ENCODE measurements at places on chromosomes 1 and 21.

- peak; percentile 2 for DNase-seq
These were observed 44.9 kb downstream of the C1orf198 start for GRCh38 chr1:230823426-230823825.

GRCh38 chr1:221945669-221946068 lies 203.8 kb upstream of the DUSP10 start:
- DNase-seq, result no peak

GRCh38 chr1:58895559-58896145 lies 111.8 kb upstream of the JUN start:
- no peak for DNase-seq

DNA sequence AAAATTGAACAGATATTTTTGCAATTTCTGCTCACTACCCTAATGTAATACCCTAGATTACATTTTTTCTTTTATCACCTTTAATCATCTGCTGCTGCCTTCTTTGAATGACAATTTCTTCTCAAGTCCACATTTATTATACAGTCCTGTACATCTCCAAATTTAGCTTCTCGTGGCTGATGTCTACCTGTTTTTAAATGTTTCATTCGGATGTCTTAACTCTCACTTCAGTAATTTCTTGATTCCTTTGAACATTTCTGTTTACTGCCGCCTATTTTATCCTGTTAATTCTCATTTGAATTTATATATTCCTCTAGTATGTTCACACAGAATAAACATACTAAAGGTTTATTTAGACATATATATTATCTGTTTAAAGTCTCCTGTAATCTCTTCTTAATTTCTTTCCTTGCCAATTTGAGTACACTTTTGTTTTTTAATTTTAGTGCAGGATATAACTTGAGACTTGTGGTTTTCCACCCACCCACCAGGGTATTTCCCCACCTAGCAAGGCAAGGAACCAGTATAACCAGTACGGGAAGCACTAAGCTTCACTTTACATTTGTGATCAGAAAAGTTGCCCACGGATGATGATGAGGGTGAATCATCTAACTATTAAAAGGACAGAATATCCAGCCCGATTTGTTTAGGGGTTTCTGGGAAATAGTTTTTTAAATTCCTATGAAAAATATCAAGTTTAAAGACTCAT lies 12.7 kb downstream of the INSL5 start:
- DNase-seq, result no peak

GRCh38 chr1:41733725-41734124 lies 185.0 kb downstream of the HIVEP3 start:
- no peak for DNase-seq

All from HCEC 1CT (cell line).